ENCODE measurements at places on chromosomes 7 and 10.
A peak's percentile ranks its signal among the peaks of the same experiment; 100 is the strongest.

- no peak for DNase-seq
Measured at GRCh38 chr7:122305475-122306319, 1.1 kb upstream of the FEZF1 start.

GRCh38 chr7:138449580-138449979 is 10.5 kb upstream of the TRIM24 start:
- DNase-seq, result no peak

DNA sequence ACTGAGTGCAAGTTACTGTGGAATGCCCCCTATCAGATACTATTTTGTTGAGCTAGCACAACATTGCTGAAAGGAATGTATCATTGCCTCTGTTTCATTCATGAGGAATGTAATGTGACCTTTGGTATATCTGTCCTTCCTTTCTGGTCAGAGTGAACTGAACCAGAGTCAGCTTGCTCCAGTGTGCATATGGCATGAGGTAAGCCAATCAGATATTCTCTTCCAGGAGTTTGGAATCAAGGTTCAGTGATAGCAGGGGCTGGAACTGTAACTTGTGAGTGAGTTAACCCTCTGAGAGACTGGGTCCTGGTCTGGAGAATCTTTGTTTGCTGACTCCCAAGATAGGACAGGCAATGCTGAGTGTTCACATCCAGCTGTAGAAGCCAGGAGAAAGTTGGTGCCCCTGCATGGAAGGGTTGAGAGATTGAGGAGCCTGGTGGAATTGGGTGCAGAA is 45.3 kb upstream of the OSBPL3 start:
- peak; percentile 60 for DNase-seq

GRCh38 chr7:24748521-24748920 is 8.7 kb downstream of the GSDME start:
- DNase-seq, result no peak

DNA sequence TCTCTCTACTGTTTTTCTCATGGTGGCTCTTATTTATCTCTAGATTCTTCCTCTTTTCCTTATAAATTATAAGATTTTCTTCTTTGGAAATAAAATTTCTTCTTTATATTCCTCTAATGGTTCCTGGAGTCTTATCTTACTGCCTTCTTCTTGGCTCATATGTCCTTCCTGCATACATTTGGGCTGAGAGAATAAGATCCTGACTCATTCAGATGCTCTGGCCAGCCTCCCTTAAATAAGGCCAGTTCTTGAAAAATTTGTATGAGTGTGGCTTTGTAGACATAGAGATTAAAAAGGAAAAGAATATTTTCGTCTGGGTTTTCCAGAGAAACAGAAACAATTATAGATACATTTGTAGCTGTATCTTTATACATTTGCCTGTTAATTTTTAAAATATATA is 411.3 kb downstream of the KIF20B start:
- no peak for DNase-seq

GRCh38 chr7:21412410-21412851 is 15.5 kb upstream of the SP4 start:
- DNase-seq, result no peak

- no peak for DNase-seq
Measured at GRCh38 chr7:71339924-71340323, 208.0 kb downstream of the GALNT17 start.

GRCh38 chr7:33432821-33433220 is 303.5 kb downstream of the BBS9 start:
- no peak for DNase-seq

DNA sequence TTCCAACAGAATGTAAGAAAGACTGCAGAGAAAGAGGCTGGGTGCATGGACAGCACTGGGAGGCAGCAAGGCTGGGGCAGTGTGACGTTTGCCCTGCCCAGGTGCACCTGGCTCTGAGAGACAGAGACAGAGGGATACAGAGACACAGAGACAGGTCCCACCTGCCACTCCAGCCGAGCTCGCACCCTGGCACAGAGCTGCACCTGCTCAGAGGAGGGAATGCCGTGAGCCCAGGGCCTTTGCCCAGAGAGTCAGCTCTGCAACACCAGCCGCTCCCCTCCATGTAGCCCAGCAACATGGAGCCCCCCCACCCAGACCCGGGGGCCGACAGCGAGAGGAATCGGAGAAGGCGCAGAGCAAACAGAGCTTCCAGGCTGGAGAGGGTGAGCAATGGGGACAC is 35.3 kb upstream of the PROSER2 start:
- no peak for DNase-seq

- no peak for DNase-seq
Measured at GRCh38 chr7:55155351-55156117, 136.7 kb downstream of the EGFR start.

GRCh38 chr10:88908194-88908593 is 28.1 kb downstream of the STAMBPL1 start:
- DNase-seq, result no peak

DNA sequence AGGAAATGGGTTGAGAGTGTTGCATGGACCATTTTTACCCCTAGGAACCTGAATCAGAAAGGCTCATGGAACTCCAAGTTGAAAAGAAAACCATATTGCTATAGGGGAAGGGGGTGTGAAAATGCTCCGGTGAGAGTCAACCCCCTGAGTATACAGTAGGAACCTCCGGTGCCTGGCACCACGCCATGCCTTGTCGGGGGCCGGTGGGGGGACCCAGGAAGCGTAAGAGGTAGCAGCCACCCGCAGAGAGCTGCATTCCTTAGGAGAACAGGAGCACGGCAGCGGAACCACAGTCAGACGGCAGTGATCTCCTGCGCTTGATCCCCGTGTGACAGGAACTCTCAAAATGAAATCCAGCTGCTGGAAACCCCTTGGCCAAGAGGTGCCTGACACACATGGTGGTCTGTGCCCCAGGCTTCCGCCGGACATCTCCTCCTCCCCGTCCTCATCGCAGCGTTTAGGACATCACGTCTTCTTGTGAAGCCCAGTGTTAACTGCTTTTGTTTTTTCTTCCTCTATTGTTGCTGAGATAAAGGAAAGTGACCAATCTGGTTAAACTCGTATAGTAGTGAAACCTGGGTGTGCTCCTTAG is 186.8 kb downstream of the CELF2 start:
- no peak for DNase-seq

- DNase-seq, result no peak
Measured at GRCh38 chr10:124886195-124886594, 55.7 kb upstream of the ZRANB1 start.

DNA sequence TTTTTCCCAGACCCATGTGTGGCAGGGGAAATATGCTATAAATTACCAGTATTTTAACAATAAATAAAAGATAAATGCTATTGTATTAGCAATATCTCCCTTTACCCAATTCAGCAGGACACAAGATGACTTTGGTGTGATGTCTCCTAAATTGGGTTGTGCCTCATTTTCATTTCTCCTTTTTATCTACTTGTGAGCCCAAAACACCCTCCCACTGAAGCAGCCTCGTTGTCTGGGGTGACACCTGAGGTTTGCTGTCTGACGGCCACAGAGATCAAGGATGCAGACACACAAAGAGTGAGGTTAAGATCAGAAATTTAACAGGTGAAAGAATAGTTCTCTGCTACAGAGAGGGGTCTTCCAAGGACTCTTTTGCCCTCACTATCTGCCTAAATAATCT is 27.1 kb upstream of the CC2D2B start:
- DNase-seq, result no peak

- DNase-seq, result no peak
Measured at GRCh38 chr7:2099048-2099957, 133.4 kb downstream of the MAD1L1 start.

DNA sequence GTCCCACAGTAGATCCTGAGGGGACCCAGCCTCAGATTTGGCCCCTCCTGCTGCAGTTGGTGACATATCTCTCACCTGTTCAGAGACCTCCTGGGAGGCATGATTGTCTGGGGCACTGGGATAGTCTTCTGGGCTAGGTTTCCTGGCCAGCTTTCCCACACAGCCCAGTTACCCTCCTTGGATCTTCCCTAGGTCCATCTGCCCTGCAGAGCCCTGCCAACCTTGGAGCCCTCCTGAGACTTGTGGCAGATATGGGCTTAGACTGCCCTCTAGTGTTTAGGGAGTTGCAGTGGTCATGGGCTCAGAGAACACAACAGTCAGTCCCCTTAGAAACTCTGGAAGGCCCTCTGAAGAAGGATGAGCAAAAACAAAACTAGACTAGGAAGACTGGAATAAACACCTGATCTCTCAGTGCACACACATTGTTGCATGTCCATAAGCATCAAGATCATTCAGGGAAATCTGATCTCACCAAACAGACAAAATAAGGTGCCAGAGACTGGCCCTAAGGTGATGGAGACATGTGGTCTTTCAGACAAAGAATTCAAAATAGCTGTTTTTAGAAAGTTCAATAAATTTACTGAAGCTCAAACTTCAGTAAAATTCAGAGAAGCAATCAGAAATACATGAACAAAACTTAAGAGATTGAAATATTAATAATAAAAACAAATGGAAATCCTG is 324.6 kb downstream of the ATRNL1 start:
- DNase-seq, result peak; percentile 23

DNA sequence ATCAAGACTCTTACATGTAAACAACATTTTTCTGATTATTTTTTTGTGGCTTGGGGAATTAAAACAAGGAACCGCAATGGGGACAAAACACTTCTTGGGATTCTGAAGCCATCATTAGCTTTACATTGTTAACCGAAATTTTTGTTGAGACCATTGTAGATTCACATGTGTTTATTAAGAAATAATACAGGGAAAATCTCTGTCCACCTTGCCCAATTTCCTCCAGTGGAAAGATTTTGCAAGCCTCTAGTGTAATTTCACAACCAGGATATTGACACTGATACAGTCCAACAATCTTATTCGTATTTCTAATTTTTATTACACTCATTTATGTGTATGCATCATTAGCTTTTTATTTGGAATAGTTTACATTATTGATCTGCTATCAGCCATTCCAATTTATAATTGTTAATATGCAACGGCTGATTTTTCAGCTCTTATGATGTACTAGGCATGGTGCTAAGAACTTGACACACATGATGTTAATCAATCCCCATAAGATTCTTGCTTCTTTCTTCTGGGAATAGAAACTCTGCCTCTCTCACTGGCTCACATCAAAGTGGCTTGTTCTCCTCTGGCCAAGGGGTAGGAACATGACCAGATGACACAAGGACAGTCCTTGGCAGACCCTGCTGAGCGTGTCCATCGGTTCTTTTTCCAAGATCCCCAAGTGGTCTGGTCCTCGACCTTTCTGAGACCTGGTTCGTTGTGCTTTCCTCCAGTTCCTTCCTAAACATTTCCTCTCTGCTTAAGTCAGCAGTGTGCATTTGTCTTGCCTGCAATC is 137.6 kb downstream of the ADAM12 start:
- no peak for DNase-seq

GRCh38 chr7:150434240-150434639 is 16.2 kb upstream of the GIMAP8 start:
- no peak for DNase-seq

DNA sequence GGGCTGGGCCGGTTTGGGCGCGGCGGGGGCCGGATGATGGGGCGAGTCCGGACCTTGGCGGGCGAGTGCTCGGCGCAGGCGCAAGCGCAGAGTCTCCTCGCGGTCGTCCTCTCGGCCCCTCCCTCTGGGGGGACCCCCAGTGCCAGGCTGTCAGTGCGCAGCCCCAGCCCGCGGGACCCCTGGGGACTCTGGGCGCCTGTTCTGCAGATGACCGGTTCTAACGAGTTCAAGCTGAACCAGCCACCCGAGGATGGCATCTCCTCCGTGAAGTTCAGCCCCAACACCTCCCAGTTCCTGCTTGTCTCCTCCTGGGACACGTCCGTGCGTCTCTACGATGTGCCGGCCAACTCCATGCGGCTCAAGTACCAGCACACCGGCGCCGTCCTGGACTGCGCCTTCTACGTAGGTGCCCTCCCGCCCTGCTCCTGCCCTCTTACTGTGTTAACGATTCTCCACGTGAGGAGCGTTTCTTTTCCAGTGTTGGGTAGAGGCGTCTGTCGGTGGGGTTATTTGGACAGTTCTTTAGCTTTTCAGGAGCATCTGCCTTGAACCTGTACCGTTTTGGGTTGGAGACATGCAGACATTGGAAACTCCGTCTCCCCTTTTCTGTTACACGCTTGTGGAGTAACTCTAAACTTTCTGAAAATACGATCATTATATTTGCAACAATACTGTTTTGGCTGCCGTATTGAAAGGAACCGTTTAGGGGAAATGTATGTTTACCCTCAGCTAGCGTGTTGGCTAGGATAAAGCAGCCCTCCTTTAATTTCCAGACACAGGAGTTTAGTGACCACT is 706 bp downstream of the BUB3 start:
- DNase-seq, result no peak

DNA sequence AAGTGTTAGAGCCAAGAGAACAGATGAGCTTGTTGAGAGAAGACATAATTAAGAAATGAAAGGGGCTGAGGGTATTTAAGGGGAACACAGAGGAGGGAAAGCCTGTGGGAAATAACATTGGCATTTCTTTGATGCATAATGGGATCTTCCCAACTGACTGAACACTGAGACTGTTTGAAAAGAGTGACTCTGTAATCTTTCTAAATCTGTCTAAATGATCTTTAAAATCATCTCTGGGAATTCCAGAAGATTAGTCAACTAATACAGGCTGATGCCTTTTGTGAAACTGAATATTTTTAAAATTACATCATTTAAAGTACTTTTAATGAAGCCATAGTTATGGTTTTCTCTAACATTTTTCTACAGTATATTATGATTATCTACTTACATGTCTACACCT is 17.4 kb upstream of the SLC35G1 start:
- no peak for DNase-seq

- no peak for DNase-seq
Measured at GRCh38 chr7:140195859-140196258, 19.1 kb upstream of the KDM7A start.

DNA sequence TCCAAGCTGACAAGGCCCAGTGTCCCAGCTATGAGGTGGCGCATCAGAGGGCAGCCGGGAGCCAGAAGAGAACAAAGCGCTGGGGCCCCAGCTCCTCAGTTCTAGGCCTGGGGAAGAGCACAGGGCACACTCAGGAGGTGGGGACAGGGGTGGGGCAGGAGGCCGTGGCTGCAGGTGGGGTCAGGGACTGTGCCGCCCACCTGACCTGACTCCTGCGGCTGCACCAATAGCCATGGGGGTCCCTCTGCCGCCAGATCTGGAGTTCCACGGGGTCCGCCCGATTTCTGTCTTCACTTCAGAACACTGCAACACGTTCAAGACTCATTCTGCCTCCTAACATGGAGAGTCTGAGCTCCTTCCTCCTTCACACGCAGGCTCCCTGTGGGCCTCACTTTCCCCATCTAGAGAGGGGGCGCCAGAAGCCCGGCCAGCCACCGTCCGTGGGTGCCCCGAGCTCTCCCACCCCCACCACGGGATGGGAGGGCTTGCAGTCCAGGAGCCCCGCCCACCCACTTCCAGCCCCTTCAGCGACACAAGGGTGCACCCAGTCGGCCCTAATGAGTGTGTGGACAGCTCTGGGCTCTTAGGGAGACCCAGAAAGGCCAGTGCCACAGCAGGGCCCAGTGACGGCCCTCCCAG is 278.3 kb downstream of the MAD1L1 start:
- peak; percentile 19 for DNase-seq

Data from fibroblast of skin of left quadriceps (primary cell).